ENCODE measurements at places on chromosomes 1 and 21.

DNA sequence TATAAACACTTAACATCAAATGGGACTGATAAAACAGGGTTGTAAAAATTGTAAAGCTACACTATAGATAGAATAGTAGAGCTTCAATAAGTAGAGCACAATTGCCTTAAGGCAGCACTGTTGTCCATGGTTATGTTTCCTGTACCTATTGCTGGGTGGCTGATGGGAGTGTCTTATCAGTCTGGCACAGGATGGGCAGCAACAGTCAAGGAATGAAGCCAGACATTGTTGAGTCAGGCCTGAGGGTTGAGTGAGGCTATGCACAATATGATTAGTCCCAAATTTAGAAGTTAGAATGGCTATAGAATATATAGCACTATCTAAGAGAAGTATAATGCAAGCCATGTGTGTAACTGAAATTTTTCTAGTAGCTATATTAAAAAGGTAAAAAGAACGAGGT is 25.0 kb upstream of the CD1D start:
- no peak for DNase-seq

DNA sequence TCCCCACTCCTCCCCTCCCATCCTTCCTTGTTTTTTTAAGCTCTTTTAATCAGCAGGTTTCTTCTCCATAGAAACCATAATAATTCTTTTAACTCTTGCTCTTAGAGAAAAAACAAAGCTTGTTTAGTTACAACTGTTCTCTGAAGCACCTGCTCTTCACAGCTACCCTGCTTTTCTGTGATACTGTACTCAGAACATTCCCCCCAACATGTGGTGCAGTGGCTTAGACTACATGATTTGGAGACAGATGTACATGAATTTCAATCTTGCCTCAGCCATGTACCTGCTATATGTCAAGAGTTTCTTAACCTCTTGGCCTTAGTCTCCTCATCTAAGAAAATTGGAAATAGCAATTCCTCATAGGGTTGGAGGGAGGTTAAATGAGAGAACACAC is 33.5 kb downstream of the LAMC2 start:
- no peak for DNase-seq

DNA sequence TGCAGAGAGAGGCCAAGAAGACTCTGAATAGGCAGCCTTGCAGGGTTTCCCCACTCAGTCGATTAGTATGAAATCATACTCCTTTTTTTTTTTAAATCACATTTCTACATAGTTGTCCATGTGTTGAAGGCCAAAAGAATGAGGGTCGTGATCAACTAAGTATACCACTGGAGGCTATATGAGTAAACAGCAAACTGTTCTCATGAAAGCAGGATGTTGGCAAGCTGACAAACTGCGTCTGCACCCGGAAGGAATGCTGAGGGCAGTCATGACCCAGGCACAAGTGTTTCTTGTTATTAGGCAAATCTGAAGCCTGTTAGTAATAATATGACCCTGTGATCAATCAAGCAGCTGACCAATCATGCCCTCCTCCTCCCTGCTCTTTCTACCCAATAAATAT is 213.2 kb downstream of the USH2A start:
- no peak for DNase-seq

DNA sequence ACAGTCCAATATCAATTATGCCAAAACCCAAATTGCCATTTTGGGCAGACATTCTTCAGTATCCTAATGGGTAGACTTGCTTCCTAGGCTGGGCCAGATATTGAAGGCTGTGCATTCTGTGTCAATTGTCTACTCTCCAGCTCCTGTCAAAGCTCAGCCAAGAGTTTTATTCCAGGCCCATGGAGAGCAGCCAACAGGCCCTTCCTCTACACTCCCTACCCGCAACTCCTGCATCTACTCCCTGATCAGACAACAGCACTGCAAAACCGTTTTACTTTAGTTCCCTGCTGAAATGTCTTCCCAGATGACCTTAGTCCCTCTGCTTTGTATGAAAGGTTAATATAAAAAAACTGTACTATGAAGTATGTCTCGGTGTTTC is 6.6 kb upstream of the ADORA3 start:
- DNase-seq = no peak

DNA sequence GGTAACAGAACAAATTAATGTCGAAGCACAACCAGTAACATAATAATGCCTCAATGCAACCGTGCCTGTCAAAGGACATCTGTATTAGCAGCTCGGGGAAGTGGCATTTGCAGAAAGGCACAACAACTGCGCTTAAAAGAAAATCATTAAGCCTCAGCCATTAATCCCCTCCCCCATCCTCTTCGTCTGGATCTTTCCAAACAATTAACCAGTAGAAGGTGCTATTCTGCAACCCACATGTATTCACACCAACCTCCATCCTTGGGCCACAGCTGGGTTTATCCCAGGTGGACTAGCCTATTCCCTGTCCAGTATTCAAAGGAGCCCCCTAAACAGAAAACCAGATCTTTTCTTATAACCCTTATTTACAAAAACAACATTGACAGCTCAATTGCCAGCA is 2.6 kb downstream of the RERE start:
- no peak for DNase-seq

GRCh38 chr21:36610201-36610600 is 88.7 kb upstream of the SIM2 start:
- no peak for DNase-seq
